Keratinocyte (primary cell): ENCODE measurements at places on chromosomes 2 and 18.

GRCh38 chr2:115011721-115012120 is 569.3 kb downstream of the DPP10 start:
- DNase-seq: no peak

DNA sequence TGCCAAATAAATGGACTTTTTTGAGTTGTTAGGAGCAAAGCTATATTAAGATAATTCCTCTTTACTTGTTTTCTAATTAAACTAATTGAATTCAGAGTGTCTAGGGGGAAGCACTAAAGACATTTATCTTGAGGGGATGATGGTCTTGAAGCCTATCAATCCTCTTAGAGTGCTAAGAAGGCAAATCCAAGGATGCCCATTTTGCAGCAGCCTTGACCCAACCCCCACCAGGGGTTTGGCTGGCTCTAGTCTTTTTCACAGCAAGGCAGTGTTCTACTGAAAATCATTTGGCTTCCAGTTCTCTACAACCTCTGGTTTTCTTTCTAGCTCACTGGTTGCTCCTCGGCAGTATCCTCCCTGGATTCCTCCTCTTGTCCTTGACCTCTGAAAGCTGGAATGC is 6.5 kb upstream of the RAX start:
- DNase-seq: no peak

DNA sequence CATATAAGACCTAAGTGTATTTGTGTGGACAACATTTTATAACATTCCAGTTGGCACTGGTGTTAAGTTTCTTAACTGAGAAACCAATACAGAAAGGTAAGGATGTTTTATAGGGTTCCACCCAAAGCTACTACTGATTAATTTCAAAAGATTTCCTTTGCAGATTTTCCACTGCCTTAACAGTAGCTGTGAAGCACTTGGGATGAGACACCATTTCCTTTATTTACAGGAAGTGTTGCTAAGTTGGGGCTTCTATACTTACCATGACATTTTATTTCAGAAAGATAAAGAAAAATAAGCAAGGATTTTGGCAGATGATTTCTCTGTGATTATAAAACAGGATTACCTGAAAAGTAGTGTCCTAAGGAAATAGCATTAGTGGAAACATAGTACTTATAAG is 234.3 kb downstream of the CALCRL start:
- no peak for DNase-seq

- DNase-seq: no peak
Measured at GRCh38 chr18:9914584-9915290, 921 bp downstream of the VAPA start.

DNA sequence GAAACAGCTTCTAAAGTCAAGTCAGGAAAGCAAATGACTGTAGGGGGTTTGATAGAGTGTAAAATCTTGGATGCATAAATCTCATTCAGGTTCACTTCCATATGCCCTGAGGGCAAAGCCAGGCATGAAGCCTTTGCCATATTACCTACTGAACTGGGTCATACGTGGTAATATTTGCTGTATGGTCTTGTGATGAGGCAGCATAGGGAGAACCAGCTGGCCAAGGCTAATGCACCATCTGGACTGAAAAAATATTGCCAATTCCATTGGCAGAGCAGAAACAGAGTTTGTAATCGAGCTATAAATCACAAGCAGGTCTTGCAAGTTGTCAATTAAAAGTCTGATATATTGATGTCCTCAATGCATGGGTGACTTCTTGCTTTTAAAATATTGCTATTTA is 243.8 kb downstream of the ERBB4 start:
- no peak for DNase-seq

DNA sequence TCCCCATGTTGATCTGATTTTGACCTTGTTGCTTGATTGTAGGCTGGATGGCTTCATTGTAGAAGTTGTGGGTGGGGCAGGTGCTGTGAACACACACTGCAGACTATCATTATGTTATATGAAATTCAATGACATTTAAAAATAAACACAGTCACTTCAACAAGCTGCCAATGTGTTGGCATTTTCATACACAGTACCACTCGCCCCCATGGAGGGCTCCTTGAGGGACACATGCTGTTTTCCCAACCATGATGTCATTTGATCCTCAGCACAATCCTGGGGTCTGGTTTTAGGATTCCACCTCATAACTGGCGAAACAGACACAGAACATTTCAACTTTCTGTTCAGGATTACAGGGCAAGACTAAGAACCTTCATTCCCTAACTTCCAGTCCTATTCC is 86.9 kb downstream of the ZCCHC2 start:
- DNase-seq: no peak

GRCh38 chr2:43003702-43004101 is 211.3 kb upstream of the HAAO start:
- no peak for DNase-seq

DNA sequence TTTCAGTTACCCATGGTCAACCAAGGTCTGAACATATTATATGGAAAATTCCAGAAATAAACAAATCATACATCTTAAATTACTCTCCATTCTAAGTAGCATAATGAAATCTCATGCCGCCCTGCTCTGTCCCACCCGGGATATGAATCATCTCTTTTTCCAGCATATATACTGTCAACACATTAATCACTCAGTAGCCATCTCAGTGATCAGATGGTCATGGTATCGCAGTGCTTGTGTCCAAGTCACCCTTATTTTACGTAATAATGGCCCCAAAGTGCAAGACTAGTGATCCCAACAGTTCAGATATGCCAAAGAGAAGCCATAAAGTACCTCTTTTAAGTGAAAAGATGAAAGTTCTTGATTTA is 43.8 kb downstream of the OSBPL6 start:
- no peak for DNase-seq

DNA sequence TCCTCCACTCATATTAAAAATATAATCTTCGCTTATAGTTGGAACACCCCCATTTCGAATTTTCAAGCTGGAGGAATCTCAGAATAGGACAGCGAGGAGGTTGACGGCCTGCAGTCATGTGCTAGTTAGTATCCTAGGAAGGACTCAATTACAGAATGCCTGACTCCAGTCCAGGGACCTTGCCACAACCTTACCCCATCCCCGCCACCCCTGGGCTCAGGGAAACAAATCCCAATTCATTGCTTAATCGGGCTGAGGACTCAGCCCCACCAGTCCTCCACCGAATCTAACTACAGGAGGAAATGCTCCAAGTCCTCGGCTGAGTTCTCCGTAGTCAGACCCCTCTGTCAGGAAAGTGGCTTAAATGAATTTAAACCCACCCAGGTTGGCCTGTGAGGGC is 31.7 kb upstream of the ZBTB7C start:
- no peak for DNase-seq

- DNase-seq: no peak
Measured at GRCh38 chr2:218074031-218074430, 5.0 kb downstream of the RUFY4 start.

- DNase-seq: no peak
Measured at GRCh38 chr2:218396688-218397462, 2.8 kb upstream of the CTDSP1 start.

DNA sequence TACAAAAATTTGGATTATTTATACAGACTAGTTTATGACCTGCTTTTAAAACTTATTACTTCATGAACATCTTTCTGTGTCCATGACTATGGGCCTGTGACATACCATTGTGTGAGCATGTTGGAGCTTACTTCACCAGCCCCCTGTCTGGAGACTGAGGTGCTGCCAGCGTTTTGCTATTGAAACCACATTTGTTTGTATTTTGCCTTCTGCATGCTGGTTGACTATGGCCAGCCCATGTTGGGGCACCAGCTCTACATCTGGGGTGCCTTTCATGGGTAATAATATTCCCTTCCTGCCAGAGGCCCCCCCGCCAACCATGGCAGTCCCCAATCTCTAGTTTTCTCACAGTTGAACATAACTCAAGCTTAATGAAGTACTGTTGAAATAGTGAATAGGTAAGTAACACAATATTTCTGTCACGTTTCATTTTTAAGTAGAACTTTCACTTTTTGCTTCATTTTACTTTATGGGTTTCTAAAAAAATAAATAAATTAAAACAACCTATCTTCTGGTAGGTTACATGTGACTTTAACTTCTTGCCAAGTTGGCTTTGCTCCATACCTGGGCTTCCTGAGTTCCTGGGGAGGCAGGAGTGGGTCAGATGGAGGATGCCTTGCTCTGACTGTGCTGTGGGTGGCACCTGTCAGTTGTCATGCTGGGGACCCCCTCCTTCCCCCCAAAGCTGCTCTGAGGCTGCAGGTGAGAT is 63.9 kb downstream of the DGKD start:
- no peak for DNase-seq

DNA sequence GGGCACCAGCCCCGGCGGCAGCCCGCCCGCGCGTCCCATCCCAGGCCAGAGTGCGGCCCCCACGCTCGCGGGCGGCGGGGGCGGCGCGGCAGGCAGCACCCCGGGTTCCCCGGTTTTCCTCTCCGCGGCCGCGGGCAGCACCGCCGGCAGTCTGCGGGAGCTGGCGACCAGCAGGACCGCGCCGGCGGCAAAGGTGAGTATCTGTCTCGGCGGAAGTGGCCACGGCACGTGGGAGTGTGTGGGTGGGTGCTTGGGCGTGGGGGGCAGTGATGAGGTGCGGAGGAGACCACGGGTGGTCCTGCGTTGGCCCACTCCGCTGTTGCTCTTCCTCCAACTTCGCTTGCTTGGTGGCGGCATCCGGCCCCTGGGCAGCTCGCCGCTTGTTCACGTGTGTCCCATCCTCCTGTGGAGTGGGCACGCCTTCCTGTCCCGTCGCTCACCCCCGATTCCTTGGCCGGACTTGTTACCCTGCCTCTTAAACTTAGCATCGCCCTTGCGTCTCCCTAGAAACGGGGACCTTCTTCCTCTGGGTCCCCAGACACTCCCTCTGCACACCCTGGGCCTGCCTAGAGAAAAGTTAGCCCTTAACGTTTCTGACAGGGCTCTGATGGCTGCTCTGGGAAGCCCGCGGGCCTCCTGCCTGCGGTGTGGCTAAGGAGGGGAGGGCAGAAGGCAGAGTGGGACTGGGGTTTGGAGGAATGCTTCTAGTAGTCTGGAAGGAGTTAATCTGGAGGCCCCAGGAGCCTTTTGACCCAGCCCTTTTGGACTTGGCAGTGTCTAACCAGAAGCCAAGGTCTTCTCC is 1.1 kb downstream of the SH3RF3 start:
- no peak for DNase-seq

- no peak for DNase-seq
Measured at GRCh38 chr2:54667726-54668650, 55.5 kb upstream of the EML6 start.

GRCh38 chr2:200812122-200813022 is 662 bp downstream of the BZW1 start:
- no peak for DNase-seq

GRCh38 chr18:77316641-77317040 is 67.0 kb downstream of the GALR1 start:
- no peak for DNase-seq
